GM03348 (cell line): ENCODE measurements at places on chromosomes 12 and 14.
A peak's percentile ranks its signal among the peaks of the same experiment; 100 is the strongest.

DNA sequence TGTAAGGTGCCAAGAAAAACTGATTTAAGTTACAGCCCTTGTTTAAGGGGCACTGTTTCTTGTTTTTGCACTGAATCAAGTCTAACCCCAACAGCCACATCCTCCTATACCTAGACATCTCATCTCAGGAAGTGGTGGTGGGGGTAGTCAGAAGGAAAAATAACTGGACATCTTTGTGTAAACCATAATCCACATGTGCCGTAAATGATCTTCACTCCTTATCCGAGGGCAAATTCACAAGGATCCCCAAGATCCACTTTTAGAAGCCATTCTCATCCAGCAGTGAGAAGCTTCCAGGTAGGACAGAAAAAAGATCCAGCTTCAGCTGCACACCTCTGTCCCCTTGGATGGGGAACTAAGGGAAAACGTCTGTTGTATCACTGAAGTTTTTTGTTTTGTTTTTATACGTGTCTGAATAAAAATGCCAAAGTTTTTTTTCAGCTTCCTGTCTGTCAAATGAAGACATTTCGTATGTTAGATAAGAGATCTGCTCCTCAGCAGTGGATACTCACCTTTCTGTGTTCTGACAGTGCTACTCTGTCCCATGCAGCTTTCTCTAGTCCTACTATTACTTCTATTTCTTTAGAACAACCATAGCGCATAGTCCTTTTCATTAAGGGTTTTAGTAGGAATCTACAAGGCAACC is 1.2 kb upstream of the PA2G4 start:
- no peak for DNase-seq

DNA sequence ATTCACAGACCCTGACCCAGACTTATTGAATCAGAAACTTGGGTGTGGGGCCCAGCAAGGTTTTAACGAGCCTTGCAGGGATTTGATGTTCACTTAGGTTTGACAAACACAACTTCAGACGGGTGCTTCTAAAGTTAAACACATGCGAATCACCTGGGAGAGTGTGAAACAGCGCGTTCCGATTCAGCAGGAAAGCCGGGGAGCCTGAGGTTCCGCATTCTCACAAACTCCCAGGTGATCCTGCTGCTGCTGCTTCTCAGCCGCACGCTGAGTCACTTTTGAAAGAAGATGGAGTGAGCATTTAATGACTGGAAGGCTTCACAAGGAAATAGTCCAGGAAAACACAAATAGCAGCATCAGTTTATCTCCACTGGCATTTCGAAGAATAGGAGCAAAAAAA is 44.2 kb upstream of the DDX11 start:
- DNase-seq = no peak

GRCh38 chr12:98121963-98122362 is 393.4 kb upstream of the TMPO start:
- DNase-seq = no peak

DNA sequence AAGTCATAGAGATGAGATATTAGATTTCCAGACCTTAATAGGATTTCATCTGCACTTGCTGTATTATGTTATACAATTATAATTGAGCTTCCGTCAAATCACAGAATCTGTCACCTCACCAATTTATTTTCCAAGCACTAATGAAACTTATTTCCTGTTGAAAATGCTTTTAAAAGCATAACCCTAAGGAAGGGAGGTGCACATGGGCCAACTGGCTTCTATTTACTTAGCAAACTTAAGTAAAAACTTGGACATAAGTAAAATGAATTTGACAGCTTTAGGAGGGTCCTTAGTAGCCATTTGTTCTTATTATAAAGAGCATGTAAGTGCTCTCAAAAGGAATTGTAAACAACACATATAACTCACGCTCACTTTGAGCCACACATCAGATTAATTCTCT is 462.2 kb upstream of the TMPO start:
- DNase-seq = no peak

GRCh38 chr14:34098045-34098984 is 147.4 kb upstream of the EGLN3 start:
- peak; percentile 67 for DNase-seq

- DNase-seq = no peak
These were observed 19.1 kb downstream of the AMDHD1 start for GRCh38 chr12:95962222-95962621.

DNA sequence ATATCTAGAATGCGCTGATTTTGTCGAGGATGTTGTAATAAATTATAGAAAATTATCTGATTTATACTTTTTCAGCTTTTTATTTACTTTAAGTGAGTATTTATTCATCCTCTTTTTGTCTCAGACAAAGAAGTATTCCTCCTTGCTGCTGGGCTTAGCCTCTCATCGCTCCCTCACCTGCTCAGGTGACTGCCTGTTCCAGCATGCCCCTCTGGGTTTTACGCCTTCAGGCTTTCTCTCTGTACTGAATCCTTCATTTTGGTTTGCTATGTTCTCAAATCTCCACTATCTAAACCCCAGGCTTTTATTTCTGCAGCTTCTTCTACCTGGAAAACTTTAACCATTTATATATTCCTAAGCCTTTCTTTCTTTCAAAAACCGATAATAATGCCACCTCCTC is 1650.9 kb upstream of the SEL1L start:
- DNase-seq = no peak

GRCh38 chr14:96320605-96321004 is 42.5 kb downstream of the ATG2B start:
- no peak for DNase-seq

DNA sequence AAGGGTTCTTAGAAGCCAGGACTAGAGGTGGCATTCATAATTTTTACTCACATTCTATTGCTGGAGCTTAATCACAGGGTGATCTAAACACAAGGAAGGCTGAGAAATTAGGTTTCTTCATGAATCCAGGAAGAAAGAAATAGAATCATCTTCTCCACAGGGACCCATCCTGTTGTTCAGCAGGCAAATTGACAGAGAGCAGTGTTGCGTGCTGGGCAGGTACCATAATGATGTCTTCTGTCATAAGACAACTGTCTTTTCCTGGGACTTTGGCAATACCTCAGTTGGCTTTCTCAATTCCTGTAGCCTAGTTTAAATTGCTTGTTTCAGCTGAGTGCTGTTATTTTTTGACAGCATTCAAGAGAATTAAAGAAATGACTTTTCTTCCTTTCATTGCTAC is 468.0 kb upstream of the SYT1 start:
- DNase-seq = no peak

DNA sequence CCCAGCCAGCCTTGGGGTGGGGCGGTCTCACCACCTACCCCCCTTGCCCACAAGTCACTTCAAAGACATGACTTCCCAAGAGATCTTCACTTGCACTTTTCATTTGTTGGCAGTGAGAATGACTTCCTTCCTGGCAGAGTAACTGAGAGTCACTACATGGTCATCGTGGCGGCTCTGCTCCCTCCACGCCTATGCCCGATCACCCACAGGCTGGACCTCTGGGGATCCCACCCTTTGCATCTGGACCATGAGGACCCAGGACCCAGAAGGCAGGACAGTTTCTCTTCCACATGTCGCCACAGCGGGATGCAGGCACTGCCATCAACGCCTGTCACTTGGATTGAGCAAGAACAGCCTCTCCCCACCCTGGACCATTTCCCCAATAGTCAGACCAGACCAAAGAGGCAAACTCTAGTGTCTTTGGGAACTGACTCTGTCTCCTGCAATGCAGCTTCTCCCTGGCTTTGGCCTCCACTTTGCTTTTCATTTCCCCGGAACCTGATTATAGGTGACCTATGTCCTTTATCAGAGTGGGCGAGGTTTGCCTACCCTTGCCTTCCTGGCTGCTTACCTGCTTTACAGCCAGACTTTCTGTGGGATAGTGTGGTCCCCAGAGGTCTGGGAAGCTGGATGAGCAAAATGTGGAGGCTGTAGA is 3.6 kb downstream of the VDR start:
- DNase-seq = no peak

GRCh38 chr12:132414634-132415326 is 75.2 kb upstream of the FBRSL1 start:
- DNase-seq = peak; percentile 97

- DNase-seq = no peak
These were observed 5.0 kb upstream of the TDG start for GRCh38 chr12:103960616-103961227.
